ENCODE measurements at places on chromosomes 3 and 15. TPM values are rescaled to one million over a fixed set of nuclear protein-coding genes. Genes with fewer than 3 reads are reported as not detected.

Gene MCF2L2
- 0.70 TPM for polyA plus RNA-seq

- DNase-seq, result no peak
Observed at GRCh38 chr15:65069779-65070546, 2.2 kb upstream of the RASL12 start.

Gene TCAIM
- 53.4 TPM for polyA plus RNA-seq

Gene SNUPN
- 30.3 TPM for polyA plus RNA-seq

GRCh38 chr3:2765002-2765579 is 345.1 kb downstream of the IL5RA start:
- no peak for DNase-seq

All from right renal pelvis (tissue), 4 donors.